ENCODE measurements at places on chromosomes 7 and 10.
A peak's percentile ranks its signal among the peaks of the same experiment; 100 is the strongest.

- DNase-seq = peak; percentile 60
Measured at GRCh38 chr7:45136106-45137060, 21.2 kb upstream of the RAMP3 start.

- no peak for DNase-seq
Measured at GRCh38 chr10:20855398-20856038, 41.6 kb downstream of the NEBL start.

GRCh38 chr7:102473271-102473991 lies 5.3 kb downstream of the POLR2J start:
- DNase-seq = no peak

DNA sequence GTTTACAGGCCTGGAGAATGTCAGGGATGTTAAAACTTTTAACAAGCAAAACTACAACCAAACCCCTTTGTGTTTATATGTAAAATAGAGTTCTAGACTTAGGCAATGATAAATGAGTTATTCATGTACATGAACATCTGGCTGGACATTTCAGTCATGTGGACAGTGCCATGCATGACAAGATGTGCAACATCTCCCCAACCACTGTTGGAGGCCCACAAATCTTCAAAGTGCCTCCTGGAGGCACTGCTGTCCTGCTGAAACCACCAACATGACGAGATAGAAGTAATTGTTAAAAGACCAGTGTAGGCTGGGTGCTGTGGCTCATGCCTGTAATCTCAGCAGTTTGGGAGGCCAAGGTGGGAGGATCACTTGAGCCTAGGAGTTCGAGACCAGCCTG lies 18.4 kb downstream of the PPIA start:
- no peak for DNase-seq

GRCh38 chr7:27593226-27593625 lies 69.5 kb downstream of the HIBADH start:
- DNase-seq = no peak

GRCh38 chr10:11080564-11080984 lies 62.9 kb downstream of the CELF2 start:
- DNase-seq = no peak

DNA sequence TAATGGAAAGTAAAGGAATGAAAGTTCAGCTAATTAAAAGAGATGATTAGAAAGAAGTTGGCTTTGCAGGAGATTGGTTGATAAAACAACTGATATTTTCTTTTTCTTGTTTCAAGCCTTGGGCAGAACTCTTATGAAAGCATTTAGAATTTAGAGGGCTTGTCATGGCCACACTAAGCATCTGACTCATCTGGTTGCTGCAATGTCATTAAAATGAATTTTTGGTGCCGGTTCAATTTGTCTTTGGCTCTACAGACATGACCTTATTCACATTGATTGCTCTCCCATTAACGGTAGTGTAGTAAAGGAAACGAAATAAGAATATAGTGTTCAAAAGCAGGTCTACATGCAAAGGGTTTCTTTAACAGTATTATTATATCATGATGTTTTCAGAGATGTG lies 1012.4 kb upstream of the C7orf33 start:
- no peak for DNase-seq

DNA sequence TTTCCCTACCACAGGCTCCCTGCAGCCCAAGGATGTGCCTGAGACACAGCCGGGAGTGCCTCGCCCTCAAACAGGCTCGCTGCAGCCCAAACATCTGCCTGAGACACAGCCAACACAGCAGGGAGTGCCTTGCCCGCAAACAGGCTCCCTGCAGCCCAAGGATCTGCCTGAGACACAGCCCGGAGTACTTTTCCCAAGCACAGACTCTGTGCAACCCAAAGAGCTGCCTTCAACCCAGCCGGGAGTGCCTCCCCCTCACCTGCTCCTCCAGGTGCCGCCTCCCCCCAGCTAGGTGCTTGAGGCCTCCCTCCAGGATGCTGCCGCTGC lies 42.9 kb downstream of the ANTXRL start:
- no peak for DNase-seq

GRCh38 chr10:71260622-71261325 lies 48.4 kb downstream of the UNC5B start:
- DNase-seq = no peak

- no peak for DNase-seq
Measured at GRCh38 chr10:102283890-102284289, 38.6 kb downstream of the GBF1 start.

- DNase-seq = no peak
Measured at GRCh38 chr7:2016761-2017480, 215.8 kb downstream of the MAD1L1 start.

GRCh38 chr10:128116851-128117615 lies 9.2 kb downstream of the MKI67 start:
- DNase-seq = no peak

- no peak for DNase-seq
Measured at GRCh38 chr10:124992462-124993344, 50.8 kb downstream of the ZRANB1 start.

DNA sequence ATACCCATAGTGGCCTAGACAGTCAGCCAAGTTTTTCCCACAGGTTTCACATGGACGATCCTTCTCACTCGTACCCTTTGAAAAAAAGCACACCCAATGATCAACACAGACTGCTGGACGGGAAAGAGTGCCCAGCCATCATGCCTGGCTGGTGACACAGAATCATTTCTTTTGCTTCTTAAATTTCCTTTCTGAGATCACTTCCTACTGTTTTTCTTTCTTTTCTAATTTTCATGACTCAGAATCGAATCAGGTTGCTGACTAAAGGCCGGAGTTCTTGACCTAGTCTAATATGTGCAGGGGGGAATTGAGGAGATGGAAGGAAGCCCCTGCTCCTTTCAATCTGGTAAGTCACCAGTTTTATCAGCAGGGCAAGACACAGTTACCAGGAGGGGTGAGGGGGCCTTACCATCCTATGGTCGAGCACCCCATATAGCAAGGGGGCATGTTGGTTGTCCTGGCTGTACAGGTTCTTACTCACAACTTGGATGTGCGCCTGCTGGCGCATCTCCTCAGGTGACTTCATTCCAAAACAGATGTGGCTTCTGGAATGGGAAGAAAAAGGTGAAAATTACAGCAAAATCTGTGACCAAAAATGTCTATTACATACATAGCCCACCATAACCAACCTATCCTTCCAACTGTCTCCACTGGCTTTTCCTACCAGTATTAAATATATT lies 3.5 kb downstream of the POLR3A start:
- DNase-seq = no peak

GRCh38 chr10:79310911-79311573 lies 36.2 kb upstream of the PPIF start:
- no peak for DNase-seq

- no peak for DNase-seq
Measured at GRCh38 chr10:103828587-103829197, 26.7 kb downstream of the SH3PXD2A start.

GRCh38 chr7:138151731-138152577 lies 75.7 kb downstream of the AKR1D1 start:
- no peak for DNase-seq

DNA sequence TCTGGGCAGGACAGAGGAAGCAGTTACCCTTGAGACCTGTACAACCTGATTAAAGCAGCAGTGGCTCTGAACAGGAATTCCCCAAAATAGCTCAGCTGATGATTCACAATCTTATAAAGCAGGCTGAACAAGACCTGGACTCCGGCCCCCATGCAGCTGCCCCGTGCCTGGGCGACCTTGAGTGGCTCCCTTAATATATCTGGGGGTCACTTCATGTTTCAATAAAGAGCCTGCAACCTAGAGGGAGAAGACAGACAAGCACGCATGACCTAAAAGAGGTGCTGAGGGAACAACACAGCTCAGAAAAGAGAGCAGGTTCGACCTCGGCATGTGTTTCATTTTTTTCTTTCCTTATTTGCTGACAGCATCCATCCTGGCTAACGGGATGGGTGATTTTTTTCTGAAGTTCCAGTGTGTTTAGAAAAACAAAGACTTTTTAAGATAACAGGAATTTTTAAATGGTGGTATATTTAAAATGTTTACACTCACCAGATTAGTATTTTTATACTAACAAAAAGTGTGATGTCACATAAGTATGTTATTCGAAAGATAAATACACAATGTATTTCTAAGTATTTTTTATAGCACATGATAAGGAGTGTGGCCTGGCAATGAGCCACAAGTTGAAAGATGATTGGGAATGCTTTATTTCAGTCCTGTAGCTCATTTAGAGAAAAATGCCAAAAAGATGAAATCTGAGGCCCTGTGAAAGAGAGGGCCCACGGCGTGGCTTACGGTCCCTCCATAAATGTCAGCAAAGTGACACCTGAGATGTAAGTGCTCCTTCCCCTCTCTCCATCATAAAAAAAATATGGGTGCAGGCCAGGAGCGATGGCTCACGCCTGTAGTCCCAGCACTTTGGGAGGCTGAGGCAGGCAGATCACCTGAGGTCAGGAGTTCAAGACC lies 161.3 kb downstream of the SLIT1 start:
- DNase-seq = no peak

DNA sequence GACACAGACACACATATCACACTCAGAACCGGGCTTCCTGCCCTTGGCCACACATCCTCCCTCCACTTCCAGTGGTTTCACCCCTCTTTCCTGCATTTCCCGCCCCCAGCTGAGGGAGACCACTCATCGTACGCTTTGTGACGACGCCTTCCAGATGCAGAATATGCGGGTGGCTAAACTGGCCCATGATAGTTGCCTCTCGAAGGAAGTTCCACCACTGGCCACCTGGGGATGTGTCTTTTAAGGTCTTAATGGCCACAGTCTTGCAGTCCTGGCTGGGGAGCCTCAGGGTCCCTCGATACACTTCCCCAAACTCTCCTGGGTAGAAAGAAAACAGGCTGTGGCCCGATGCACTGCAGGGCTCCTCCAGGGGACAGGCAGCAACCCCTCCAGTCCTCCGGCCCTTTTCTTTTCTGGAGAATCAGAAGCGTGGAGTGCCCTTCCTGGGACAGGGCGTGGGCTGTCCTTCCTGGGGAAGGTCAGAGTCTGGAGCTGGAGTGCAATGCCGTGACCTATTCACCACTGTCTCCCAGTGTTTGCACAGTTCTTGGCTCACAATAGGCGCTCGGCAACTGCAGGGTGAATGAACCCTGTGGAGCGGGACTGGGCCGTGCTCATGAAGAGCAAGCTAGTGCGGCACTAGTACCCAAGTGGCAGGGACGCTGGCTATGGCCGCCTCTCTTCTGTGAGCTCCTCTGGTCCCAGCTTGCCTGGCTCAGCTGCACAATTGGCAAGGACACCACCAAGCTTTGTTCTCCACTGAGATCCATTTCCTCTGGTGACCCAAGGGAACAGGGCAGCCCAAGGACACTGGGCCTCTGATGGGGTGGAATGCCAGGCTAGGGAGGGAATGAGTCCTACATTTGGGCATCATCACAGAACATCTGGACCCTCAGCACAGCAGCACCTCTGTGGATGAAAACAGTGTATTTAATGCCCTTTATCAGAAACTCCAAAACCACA lies 13.2 kb downstream of the EPHA1 start:
- DNase-seq = no peak

- no peak for DNase-seq
Measured at GRCh38 chr7:46363688-46364087, 442.6 kb upstream of the IGFBP3 start.

DNA sequence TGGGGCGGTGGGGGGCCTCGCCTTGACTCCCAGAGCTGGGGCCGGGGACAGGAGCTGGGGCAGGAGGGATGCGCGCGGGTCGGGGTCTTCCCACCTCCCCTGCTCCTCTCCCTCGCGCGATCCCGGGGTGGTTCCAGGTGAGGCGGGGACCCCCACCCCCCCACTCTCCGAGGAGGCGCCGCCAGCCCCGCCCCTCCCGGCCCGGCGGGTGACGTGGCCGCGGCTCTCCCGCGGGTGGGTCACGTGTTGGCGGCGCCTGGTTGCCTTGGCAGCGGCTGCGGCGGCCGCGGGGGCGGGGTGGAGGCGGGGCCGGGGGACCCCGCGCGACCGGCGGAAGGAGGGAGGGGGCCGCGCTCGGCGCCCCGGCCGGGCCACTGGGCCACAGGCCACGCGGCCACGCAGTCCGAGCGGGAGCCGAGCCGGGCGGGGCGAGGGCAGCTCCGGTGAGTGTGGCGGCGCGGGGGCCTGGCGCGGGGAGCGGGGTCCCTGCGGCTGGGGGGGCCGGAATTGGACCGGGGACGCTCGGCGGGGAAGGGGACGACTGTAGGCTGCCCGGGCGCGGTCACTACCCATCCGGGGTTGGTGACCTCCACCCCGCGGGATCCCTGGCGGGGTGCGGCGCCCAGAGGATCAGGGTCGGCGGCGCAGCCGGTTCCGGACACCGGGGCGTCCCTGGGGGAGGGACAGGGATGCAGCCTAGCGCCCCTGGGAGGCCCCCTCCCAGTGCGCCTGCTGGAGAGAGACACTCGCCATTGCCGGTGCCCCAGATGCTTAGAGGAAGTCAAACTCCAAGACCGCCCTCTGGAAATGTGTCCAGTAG lies at the start of gene ORAI2:
TSS of gene ORAI2 (plus strand) at position 357 of the 820 bp plus-strand sequence. CDS start 5,382 bp downstream, outside the sequence.
- peak; percentile 91 for DNase-seq

DNA sequence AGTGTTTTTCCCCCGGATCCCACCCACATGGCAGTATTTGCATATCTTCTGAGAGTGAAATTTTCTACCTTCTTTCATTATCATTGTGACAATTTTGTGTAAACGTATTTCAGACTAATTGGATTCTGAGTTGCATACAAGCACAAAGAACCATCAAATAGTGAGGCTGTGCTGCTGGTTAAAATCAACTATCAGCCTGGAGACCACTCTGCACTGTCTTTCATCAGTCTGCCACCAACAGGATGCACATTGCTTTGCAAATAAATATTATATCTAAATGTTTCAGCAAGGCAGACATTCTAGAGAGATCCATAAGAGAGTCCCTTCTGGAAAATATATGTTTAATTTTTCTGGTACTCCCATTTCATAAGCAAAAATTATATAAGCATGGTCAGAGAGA lies 851.8 kb downstream of the XPNPEP1 start:
- no peak for DNase-seq

DNA sequence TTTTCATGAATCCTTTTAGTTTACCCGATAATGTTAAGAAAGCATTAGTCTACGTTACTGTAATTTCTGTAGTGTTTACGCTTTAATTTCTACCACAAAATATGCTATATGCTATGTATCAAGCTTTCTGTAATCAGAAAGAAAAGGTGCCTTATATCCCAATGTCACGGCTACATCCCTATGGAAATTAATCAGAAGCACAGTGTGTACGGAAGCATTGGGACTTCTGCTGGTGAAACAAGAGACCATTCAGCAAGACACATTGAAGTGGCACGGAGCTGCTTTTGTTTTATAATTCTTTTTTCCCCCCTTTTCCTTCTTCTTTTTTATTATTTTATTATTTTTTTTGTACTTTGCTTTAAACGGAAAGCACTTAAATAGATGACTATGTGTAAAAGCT lies 31.2 kb upstream of the SH2B2 start:
- no peak for DNase-seq

Data from CD4-positive, alpha-beta T cell (primary cell).